ENCODE measurements at places on chromosomes 3 and 15.

GRCh38 chr15:62546628-62547027, 381.5 kb upstream of the C2CD4B start:
- no peak for DNase-seq

DNA sequence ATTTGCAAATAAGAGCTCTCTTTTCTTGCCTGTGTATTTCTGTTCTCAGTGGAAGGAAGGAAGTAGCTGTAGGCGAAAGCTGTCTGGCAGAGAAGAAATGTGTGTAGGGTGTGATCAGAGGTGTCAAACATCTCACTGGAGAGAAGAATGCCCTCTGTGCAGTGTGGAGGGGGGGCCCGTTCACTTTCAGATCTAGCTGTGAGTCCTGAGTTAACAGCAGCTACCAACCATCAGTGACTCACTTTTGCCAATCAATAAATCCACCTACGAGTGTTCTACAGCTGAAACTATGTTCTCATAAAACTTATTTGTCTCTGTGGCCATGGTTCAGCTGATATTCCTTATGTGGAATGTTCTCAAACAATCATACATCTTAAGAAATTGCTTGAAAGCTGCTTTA, 103.7 kb downstream of the FRMD4B start:
- DNase-seq: peak; percentile 21

DNA sequence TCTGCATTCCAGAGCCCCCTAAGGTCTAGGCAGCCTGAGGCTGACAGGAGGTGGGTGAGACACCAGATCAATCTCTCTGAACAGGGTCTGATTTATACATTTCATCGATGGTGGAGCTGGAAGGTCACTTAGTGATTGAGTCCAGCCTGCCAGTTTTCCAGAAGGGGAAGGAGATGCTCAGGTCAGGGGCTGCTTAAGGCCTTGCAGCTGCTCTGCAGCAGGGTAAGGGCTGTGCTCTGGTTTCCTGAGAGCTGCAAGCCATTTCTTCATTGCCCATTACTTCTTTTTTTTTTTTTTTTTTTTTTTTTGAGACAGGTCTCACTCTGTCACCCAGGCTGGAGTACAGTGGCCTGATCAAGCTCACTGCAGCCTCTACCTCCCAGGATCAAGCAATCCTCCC, 10.7 kb downstream of the TADA3 start:
- no peak for DNase-seq

- no peak for DNase-seq
Measured at GRCh38 chr3:157166561-157166960, 6.6 kb upstream of the CCNL1 start.

- DNase-seq: no peak
Measured at GRCh38 chr3:71955240-71956068, 170.5 kb upstream of the PROK2 start.

- DNase-seq: no peak
Measured at GRCh38 chr3:10945683-10946287, 46.8 kb upstream of the SLC6A1 start.

DNA sequence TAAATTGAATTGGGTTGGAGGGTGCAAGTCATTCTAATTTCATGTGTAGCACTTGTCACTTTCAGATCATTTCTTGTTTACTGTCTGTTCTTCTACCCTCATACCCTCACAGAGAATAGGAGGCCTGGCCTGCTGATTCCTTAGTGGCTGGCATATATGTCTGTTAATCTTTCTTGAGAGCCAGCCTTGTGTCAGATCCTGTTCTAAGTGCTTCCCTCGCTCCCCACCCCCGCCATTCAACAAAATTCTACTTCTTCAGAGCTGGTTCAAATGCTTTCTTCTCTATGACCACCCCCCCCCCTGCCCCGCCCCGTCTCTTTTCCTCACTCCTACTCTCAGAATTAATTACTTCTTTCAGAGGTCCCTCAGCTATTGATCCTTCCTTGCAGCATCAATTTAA, 1.5 kb upstream of the U2SURP start:
- no peak for DNase-seq

- no peak for DNase-seq
Measured at GRCh38 chr15:92725171-92725570, 69.6 kb upstream of the FAM174B start.
